ENCODE measurements at places on chromosomes 3 and 15.
A peak's percentile ranks its signal among the peaks of the same experiment; 100 is the strongest.

DNA sequence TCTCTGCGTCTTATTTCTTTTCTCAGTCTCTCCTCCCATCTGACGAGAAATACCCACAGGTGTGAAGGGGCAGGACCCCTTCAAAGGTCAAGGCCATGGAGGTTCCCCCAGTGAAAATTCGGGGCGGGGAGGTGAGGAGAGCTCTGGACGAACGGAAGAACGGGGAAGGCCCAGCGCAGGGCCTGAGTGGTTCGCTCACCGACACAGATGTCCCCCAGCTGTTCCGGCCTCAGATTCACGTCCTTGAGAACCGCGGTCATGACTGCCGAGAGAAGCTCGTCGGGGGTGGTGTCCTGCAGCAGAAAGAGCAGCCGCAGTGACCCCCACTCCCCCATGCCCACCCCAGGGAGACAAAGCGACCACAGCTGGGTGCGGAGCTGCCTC lies 542 bp downstream of the ACAA1 start:
- no peak for DNase-seq

- no peak for DNase-seq
These were observed 570 bp downstream of the SACM1L start for GRCh38 chr3:45689787-45690145.

DNA sequence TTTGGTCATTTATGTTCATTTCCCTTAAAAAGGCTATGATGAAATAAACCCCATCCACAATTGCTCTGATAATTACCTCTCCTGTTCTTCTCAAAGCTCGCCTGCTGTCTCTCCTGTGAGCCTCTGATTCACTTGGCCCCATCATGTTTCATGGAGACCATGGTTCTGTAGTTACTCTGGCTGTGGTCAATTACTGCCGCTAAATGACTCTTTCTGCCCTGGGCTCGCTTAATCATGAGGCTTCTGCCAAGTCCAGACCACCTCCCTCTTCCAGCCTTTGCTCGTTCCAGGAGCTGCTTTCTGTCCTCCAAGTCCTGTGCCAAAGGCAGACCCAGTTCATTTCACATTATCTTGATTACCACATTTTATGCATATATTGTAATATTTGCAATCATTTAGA lies 91.9 kb downstream of the THSD4 start:
- peak; percentile 29 for DNase-seq

DNA sequence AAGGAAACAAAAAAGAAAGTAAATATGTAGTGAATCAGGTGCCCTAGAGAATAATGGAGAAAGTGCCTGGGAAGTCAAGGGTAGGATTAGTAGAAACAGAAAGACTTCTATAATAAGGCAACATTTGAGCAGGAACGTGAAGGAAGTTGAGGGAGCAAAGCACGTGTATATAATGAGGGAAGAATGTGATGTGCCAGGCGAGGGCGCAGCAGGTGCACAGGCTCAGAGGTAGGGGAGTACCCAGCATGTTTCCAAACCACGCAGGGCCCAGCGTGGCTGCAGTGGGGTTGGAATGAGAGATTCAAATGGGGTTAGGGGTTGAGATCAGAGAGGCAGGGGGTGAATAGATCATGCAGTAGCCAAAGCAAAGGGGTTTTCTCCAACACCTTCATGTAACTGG lies 91.9 kb upstream of the VGLL4 start:
- DNase-seq: no peak

DNA sequence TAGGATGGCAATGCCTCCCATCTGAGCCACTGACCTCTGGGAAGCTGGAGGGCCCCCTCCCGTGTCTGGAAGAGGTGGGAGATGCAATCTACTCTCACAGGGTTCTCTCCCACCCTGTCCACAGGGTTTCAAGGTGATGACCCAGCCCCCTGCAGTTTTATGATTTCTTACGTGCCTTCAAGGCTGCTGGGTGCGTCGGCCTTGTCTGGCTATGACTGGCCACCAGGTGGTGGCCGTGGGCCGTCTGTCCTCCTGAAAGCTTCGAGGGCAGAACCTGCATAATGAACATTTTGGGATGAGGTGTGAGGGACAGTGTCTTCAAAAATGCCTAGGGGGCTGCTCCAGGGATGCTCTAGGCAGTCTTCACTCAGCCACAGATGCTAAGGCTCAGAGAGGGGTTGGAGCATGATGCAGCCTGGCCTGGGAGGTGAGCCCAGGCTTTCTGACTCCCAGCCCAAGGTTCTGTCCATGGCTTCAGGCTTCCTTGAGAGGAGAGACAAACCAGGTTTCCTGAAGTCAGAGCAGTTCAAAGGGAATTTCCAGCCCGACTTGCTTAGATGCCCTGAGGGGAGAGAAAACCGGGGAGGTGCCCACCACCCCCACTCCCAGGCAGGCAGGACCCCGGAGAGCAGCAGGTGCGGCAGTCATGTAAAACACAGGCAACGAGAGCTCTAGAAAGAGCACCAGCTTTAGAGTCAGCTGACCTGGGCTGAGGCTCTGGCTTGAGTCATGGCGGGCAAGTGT lies 18.7 kb downstream of the ISG20 start:
- DNase-seq: no peak

GRCh38 chr15:89874926-89875564 lies 18.7 kb downstream of the AP3S2 start:
- DNase-seq: no peak

DNA sequence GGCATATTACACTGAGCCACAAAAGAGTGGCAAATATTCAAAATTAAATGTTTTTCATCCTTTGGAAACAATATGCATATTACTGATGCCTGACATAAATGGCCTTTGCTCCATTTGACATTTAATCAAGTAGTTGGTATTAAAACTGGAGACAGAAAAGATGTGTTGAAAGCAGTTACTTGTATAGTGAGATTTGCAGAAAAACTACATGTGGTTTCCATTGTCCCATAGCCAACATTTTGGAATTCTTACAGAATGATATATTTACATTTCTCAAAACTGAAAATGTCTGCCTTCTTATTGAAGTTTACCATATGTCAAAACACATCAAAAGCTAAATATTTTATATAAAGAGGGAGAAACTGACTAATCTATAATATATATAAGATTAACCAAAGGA lies 21.6 kb downstream of the SHOX2 start:
- no peak for DNase-seq

- DNase-seq: no peak
These were observed 2.5 kb downstream of the SERPINI1 start for GRCh38 chr3:167738037-167738436.

GRCh38 chr3:49111347-49111746 lies 6.8 kb upstream of the QARS1 start:
- no peak for DNase-seq

- DNase-seq: no peak
These were observed 66.8 kb upstream of the BLM start for GRCh38 chr15:90650117-90650955.

GRCh38 chr3:59653405-59654122 lies 603.7 kb upstream of the CFAP20DC start:
- no peak for DNase-seq

DNA sequence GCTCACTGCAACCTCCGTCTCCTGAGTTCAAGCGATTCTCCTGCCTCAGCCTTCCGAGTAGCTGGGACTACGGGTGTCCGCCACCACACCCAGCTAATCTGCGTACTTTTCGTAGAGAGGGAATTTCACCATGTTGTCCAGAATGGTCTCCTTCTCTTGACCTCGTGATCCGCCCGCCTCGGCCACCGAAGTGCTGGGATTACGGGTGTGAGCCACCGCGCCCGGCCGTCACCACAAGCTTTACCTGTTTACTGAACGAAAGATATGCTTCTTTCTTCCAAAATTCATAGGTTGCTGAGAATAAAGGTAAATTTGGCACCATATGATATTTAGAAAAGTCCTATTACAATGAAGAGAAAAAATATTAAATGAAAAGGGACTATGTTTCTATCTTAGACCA lies 333.5 kb upstream of the EPHA6 start:
- DNase-seq: no peak

DNA sequence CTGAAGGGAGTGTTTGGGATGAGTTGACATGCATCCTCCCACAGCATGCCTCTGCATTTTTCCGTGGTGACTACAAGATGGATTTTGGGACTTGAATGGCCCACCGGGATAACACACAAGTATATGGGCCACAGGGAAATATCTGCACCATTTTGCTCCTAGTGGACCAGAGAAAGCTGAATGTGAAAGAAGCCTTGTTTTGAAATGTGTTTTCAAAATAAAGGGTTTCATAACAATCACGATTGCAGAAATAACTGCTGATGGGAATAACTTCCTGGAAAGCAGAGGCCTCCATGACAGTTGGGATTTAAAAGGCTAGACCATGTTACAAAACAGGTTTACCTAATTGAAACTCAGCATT lies 77.5 kb upstream of the PRR23C start:
- DNase-seq: no peak

DNA sequence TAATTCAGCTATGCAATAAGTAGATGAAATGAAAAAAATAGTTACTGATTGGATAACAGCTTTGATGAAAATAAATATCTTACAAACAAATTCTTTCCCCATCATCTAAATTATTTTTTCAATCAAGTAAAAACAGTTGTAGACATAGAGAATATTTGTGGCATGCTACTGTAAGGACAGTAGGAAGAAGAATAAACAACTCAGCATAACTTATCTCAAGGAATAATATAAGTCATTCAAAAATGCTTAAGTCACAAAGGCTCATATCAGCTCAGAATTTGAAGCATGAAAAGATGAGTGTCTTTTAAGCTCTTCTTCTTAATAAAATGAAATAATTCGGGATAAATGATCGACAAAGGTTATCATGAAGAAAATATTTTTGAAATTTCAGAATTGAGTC lies 1029.0 kb downstream of the ROBO1 start:
- no peak for DNase-seq

GRCh38 chr3:196159952-196160804 lies 51.0 kb downstream of the ZDHHC19 start:
- no peak for DNase-seq

DNA sequence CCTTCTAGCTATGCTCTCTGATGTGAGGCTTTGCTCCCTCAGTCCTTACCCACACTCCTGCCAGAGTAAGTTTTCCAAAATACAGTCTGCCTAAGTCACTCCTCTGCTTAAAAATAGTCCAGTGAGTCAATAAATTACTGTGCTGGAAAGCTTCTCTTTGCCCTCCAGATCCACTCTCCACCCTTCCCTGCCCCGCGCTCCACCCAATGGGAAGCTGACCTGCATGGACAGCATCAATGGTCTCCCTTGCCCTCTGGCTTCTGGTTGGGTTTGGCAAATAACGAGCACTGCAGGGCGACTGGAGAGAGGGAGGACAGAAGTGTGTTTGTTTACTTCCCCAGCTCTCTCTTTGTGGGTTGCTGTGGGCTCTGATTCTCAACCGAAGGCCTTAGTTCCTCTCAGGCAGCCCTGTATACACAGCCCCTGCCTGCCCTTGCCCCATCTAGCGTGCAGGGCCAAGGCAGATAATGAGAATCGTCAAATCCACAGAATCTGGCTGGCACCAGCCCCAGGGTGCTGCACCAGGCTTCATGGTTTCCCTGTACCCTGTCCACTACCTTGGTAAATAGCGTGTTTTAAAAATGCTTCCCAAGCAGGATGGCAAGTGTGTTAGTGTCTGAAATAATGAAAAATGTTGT lies 110.4 kb downstream of the ADAMTSL3 start:
- no peak for DNase-seq

DNA sequence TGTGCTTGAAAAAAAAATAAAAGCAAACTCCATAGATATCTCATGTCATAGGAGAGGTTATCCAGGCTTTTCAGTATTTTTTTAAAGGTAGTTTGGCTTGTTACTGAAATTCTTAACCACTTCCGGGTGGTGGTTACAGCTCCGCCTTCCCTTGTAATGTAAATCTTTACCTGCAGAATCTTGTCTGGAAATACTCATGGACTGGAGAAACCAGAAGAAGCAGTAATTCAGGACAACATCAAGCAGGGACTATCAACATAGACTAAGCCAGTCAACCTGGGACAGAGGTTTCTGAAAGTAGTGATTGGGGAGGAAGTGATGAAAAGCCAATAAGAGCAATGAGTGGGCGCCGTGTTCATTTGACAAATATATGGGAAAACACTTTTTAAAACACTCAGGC lies 78.9 kb upstream of the SKOR1 start:
- no peak for DNase-seq

GRCh38 chr3:28915741-28916500 lies 364.9 kb upstream of the RBMS3 start:
- no peak for DNase-seq

DNA sequence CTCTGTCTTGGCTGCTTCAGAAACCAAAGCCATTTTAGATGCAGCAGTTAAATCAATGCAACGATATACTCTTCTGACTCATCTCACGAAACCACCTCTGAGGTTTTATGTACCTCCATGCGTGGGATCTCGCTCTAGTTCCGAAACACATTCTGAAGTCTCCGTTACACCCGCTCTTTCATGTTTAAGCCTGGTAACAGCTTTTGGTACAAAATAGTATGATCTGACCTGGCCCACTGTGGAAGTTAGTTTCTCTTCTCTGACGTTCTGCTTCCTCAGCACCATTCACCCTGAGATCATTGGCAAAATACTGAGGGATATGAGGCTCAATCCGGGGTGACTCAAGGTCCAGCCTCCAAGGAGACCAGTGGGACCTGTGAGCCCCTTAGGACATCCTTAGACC lies 121.9 kb downstream of the TMEM266 start:
- no peak for DNase-seq

- peak; percentile 41 for DNase-seq
These were observed 749.1 kb downstream of the ROBO1 start for GRCh38 chr3:79018671-79019136.

DNA sequence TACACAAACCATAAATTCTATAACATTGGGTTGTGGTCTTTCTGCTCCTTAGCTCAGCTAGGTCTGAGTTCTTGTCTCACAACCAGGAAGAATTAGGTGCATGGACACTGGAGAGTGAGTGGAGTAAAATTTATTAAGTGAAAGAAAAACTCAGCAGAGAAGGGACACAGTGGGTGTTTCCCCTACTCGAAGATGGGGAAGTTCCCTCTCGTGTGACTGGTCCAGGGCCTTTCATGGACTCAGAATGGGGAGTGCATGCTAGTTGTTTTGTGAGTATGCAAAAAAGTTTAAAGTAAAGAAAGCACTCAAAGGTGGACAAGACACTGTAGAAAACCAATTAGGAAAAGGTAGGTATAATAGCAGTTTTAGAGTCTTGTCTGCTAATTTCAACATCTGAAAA lies 215.5 kb upstream of the RORA start:
- no peak for DNase-seq

GRCh38 chr3:57966829-57967228 lies 41.4 kb upstream of the FLNB start:
- no peak for DNase-seq

DNA sequence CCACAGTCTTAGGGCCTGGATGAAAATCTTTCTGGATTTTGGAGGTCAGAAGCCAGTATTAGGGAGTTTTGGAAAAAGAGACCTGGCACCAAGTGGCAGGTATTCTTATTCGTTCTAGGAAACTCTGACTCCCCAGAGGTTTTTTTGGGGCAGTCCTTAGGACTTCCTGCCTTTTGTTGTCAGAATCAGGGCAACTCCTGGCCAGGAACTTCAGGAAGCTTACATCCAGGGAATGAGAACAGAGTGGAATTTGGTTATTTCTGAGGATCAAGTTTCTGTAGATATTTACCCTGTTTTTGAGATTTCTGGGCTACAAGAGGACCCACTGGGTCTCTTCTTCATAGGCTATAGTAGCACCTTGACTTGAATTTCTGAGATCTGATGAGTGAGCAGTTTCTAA lies 15.5 kb downstream of the SCN10A start:
- no peak for DNase-seq

All from NCI-H1930 (cell line).